ENCODE measurements at places on chromosomes 4 and X. TPM values are rescaled to one million over a fixed set of nuclear protein-coding genes. Genes with fewer than 3 reads are reported as not detected.

The PPBP gene
- total RNA-seq, result not detected

The HNRNPD gene
- total RNA-seq, result 400 TPM

The TRPC5OS gene
- not detected for total RNA-seq

The RAB41 gene
- total RNA-seq, result not detected

The SOD3 gene
- not detected for total RNA-seq

The P2RY8 gene
- total RNA-seq, result 32.7 TPM

- DNase-seq, result peak; percentile 52
These were observed 558.2 kb upstream of the DIPK2B start for GRCh38 chrX:45758738-45759397.

GRCh38 chr4:7781366-7781765 lies 158.3 kb downstream of the AFAP1 start:
- peak; percentile 57 for DNase-seq

DNA sequence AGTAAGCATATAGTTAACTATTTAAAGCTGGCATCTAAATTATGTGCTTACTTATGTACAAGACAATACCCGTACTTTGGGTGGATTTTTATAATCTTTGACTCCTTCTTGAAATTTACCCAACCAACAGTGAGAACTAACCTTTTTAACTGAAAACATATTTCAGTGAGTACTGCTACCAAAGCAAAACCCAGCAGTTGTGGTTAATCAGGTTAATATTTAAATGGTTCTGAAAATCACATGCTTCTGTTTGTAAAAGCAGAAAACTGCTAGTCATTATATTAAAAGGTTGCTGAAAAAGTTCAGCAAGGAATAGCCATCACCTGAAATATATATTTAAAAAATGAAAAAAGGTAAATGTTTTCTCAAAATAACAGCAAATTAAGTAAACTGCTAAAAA lies 20.0 kb downstream of the UBE2D3 start:
- no peak for DNase-seq

- no peak for DNase-seq
These were observed 307.6 kb upstream of the NOCT start for GRCh38 chr4:138707746-138708677.

DNA sequence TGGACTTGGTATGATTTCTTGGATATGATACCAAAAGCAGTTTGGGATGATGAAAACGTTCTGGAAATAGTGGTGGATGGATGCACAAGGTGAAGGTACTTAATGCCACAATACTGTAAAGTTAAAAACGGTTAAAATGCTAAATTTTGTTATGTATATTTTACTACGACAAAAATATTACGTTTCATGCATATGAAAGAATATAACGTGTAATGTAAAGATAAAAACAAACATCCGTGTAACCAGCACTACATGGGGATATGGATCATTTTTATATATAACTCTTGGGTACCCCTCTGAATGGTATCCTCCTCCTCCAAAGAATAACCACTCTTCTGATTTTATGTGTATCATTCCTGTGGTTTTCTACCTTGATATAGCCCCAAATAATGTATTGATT lies 862 bp upstream of the CENPU start:
- no peak for DNase-seq

GRCh38 chr4:683982-684622 lies 4.8 kb downstream of the SLC49A3 start:
- DNase-seq, result peak; percentile 63

- DNase-seq, result no peak
These were observed 42.5 kb downstream of the TLR10 start for GRCh38 chr4:38740303-38740702.

GRCh38 chr4:182019148-182019652 lies 224.0 kb upstream of the TENM3 start:
- DNase-seq, result no peak

GRCh38 chr4:172698256-172698655 lies 470.4 kb upstream of the GALNT7 start:
- DNase-seq, result no peak

- DNase-seq, result no peak
These were observed 461 bp upstream of the SLC9A6 start for GRCh38 chrX:135984791-135985156.

GRCh38 chrX:22950269-22951266 lies 49.2 kb upstream of the DDX53 start:
- DNase-seq, result no peak

GRCh38 chr4:182338746-182339145 lies 95.5 kb downstream of the TENM3 start:
- DNase-seq, result no peak

GRCh38 chr4:13535708-13536361 lies 8.5 kb downstream of the NKX3-2 start:
- no peak for DNase-seq

- DNase-seq, result no peak
These were observed 84.8 kb downstream of the ANOS1 start for GRCh38 chrX:8647176-8647575.

- DNase-seq, result peak; percentile 14
These were observed 72.2 kb downstream of the BLTP1 start for GRCh38 chr4:122224348-122224747.

DNA sequence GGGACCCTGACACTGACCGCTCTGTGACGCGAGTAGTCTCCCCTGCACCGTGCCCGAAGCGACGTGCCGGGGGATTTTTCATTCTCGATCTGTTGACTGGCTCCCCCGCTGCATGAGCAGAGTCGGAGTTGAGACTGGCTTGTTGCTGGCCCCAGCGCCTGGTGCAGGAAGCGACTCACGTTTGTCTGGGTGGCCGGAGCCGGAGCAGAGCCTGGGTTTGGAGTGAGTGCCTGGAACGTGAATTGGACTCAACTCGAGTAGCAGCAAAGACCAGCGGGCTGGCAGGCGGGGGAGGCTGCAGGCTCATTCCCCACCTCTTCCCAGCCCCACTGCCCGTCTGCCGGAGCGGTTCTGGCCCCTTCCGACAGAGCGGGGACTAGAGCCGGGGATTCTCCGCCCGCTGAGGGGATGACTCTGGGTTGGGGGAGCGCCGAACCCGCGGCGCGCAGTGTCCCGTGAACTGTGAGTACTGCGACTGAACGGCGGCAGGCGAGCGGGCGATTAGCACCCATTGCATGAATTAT lies 554 bp downstream of the PCDH7 start:
- DNase-seq, result no peak

- no peak for DNase-seq
These were observed 171.3 kb downstream of the BTC start for GRCh38 chr4:74623041-74623440.

- no peak for DNase-seq
These were observed 197.0 kb downstream of the CAMK2D start for GRCh38 chr4:113564493-113564892.

DNA sequence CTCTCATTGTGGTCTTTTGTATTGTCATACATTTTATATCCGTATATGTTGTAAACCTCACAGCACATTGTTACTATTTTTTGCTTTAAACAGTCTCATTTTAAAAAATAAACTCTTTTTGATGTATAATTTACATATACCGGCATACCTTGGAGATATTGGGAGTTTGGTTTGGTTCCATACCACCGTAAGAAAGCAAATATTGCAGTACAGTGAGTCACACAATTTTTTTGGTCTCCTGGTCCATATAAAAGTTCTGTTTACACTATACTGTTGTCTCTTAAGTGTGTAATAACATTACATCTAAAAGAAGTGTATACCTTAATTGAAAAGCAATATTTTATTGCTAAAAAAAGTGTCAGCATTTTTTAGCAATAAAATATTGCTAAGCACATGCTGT lies 70.0 kb downstream of the KDM6A start:
- DNase-seq, result no peak

GRCh38 chr4:26141911-26142638 lies 178.7 kb upstream of the RBPJ start:
- DNase-seq, result peak; percentile 44

GRCh38 chrX:104742355-104742754 lies 176.4 kb downstream of the IL1RAPL2 start:
- DNase-seq, result no peak

- DNase-seq, result no peak
These were observed 1.6 kb downstream of the STK32B start for GRCh38 chr4:5052726-5053425.

GRCh38 chr4:31005037-31005436 lies 284.9 kb downstream of the PCDH7 start:
- no peak for DNase-seq

GRCh38 chrX:148517176-148517575 lies 16.8 kb downstream of the AFF2 start:
- DNase-seq, result no peak

DNA sequence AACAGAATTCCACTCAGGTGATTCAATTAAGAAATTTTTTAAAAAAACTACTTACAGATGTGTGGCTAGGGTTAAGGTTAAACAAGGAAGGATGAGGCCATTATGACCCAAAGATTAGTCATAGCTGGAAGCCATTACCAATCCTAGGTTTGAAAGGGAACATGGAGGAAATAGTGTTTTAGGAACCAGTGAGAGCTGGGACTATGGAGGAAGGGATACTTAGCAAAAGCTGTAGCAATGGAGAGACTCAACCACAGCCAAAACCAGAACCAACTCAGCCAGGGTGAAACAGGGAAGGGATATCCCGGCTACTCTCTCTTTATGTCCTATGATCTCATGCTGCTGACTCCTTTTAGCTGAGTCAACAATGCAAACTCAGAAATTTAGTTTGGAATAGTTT lies 148.6 kb upstream of the CNKSR2 start:
- no peak for DNase-seq

- DNase-seq, result no peak
These were observed 337.8 kb upstream of the NOCT start for GRCh38 chr4:138677748-138678147.
